Activated CD4-positive, alpha-beta memory T cell treated with anti-CD3 and anti-CD28 coated beads for 36 hours (primary cell): ENCODE measurements at places on chromosomes 5 and 9. TPM values are rescaled to one million over a fixed set of nuclear protein-coding genes. Genes with fewer than 3 reads are reported as not detected.

The SCGB3A1 gene
- total RNA-seq, result not detected

The DNAJA1 gene
- total RNA-seq, result 184 TPM

The S1PR3 gene
- 1.4 TPM for total RNA-seq

The SPINK4 gene
- not detected for total RNA-seq
